Spinal cord (tissue), 10 donors: ENCODE measurements at places on chromosomes 16 and 17. TPM values are rescaled to one million over a fixed set of nuclear protein-coding genes. Genes with fewer than 3 reads are reported as not detected.

Gene OR4D1
- polyA plus RNA-seq = 0.17 TPM

Gene CASKIN1
- 83.0 TPM for polyA plus RNA-seq

Gene DNAI2
- polyA plus RNA-seq = 7.4 TPM

Gene P2RX1
- polyA plus RNA-seq = 0.36 TPM

Gene BCL6B
- 8.5 TPM for polyA plus RNA-seq

Gene AATK
- polyA plus RNA-seq = 149 TPM
